ENCODE measurements at places on chromosomes 7 and 10.

GRCh38 chr10:44786286-44786850 is 124.8 kb upstream of the TMEM72 start:
- DNase-seq = peak; percentile 75

DNA sequence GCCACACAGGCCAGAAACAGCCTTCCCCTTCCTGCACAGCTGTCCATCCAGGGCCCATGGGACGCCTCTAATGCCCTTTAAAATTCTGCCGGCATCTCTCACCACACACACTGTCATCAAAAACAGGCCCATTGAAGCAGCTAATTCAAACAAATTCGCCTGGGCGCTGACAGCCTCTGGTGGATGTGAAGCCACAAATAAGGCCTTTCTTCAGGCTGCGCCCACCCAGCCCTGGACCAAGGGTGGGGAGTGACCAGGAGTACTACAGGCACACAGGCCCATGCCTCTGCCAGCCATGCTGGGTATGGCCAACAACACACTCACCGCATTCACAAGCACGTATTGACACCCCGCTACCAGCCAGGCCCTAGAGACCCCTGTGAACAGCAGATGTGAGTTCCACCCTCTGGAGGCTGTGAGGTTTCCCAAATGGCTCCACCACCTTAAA is 54.6 kb downstream of the SLIT1 start:
- DNase-seq = no peak

GRCh38 chr7:107274506-107274905 is 105.7 kb downstream of the HBP1 start:
- DNase-seq = no peak

DNA sequence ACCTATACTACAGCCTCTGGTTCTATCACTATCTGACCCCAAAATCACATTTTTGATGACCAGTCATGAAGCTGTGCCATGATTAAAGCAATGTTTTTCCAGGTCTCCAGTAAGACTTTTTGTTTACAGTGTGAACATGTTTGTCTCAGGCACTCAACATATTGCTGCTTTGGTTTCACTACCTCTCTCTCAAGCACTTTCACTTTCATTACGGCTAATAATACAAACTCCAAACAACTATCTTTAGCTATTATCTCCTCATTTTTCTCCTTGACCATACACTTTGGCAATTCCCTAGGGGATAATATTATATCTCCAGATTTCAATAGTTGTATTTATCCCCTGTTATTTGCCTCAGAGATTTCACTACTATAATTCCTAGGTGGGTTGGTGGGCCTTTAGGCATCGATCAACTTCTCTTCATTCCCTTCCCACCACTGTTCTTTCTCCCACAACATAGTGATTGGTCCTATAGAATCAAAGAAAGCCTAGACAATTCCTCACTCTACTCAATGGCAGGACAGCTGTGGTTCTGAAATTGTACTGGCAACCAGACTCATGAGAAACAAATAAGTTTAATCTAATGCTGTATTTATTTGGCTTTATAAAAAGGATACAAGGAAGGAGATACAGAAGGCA is 261.4 kb upstream of the ZWINT start:
- DNase-seq = no peak

GRCh38 chr10:118458957-118459641 is 117.0 kb upstream of the FAM204A start:
- no peak for DNase-seq

DNA sequence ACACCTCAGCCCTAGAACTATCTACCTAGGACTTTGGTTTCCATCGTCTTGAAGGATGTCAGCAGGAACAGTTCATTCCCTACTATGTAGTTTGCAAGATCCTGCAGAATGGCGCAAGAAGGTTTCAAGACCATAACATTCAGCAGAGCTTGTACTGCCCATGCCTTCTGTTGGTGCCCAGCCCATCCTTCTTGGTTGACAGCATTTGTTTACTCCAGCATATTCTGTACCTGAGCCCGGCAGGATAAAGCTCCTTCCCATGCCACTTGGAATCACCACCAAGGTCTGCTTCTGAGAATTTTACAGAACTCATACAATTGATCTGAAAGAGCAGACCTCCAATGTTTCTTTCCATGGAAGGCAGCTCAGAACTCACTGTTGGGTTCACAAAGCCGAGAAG is 150.8 kb downstream of the ARID5B start:
- no peak for DNase-seq

- peak; percentile 86 for DNase-seq
Measured at GRCh38 chr10:43689955-43690771, 41.5 kb upstream of the ZNF32 start.

DNA sequence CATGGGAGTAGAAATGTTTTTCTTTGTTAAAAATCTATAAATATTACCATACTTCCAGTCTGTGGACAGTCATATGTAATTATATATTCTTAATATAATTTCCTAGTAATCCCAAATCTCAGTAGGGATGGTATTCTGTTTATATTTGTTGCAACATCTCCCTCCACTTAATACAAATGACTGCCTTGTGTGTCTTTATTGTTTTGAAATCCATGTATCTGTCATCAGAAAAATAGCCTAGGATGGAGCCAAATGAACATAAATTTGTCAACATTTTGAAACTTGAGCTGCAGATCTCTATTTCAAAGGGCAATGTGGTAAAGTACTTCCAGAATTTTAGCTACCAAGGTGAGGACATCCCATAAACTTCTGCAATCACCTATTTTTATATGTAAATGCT is 290.7 kb downstream of the TSPAN12 start:
- no peak for DNase-seq

- peak; percentile 21 for DNase-seq
Measured at GRCh38 chr10:66564287-66564686, 361.5 kb upstream of the LRRTM3 start.

DNA sequence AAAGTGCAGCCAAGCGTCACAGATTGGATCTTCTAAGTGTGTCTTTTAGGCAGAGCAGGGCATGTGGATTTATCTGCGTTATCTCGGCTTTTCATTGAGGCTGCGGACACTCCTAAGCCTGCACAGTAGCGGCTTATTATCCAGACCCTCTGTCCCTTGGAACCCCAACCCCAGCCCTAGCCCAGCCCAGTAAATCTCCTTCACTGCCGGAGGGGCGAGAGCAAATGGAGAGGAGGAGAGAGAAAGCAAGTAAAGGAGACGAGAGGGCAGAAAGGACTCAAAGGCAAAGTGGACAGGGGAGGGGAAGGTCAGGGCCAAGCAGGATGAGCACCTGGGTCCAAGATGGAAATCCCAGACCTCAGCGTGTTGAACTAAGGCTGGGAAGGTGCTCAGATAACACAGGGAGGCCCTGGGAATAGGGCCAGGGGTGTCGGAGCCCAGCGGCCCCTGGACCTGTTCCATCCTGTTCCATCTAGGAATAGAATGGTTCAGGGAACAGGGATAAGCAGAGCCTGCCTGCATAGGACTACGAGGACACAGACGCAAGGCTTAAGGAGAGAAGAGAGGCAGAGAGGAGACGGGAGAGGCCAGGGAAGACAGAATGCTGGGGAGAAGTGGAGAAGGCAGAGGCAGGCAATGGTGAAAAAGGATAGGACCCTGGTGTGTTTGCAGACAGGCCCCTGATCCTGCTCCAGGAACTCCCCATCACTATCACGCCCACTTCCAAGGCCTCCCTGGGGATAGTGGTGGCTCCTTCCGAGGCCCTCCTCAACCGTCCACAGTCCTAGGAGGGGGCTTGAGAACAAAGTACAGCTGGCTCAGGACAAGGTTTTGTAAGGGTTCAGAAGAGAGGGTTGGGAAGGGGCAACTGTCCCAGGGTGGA is 99.6 kb downstream of the CHST15 start:
- no peak for DNase-seq

DNA sequence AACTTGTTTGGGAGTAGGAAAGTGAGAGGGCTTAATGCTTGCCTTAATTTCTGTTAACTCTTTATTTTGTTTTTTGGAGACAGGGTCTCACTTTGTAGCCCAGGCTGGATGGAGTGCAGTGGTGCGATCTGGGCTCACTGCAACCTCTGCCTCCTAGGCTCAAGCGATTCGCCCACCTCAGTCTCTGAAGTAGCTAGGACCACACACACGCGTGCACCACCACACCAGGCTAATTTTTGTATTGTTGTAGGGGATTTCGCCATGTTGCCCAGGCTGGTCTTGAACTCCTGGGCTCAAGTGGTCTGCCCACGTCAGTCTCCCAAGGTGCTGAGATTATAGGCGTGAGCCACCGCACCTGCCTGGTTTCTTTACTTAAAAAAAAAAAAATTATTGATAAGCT is 1.9 kb downstream of the PPP2R2D start:
- no peak for DNase-seq

DNA sequence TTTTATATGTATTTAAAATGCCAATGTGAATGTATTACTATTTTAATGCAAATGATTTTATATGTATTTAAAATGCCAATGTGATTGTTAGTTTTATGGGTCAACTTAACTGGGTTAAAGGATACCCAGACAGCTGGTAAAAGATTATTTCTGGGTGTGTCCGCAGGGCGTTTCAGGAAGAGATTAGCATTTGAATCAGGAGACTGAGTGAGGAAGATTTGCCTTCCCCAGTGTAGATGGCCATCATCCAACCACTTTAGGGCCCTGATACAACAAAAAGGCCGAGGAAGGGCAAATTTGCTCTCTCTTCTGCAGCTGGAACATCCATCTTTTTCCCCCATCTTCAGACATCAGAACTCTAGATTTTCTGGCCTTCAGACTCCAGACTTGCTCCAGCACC is 116.2 kb downstream of the BAMBI start:
- no peak for DNase-seq

GRCh38 chr7:118245267-118246040 is 20.9 kb downstream of the ANKRD7 start:
- no peak for DNase-seq

- DNase-seq = no peak
Measured at GRCh38 chr7:98681951-98682350, 64.9 kb downstream of the NPTX2 start.

DNA sequence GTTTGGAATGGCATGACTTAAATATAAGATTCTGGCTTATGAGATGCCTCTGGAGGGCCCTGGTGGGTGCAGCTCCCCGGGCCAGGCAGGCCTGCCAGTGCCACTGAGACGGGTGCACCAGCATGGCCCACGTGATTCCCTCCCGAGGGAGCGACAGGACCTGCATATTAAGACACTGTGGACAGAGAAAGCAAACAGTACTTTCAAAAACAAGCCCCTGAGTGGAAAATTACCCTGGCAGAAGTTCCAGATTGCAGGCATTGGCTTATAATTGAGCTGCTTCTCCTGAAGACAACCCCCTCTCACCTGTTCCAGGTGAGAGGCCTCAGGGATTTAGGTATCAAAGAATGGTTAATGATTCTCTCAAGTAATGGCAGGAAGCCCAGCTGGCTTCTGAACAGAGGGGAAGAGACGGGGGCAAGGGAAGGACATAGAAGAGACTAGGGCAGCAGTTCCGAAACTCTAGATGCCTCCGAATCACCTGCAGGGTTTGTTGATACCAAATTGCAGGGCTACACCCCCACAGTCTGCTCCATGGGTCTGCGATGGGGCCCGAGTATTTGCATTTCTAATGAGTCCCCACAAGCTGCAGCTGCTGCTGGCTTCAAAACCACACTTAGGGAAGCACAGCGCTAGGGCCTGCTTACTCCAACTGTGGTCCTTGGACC is 66.0 kb upstream of the DOCK1 start:
- no peak for DNase-seq

- no peak for DNase-seq
Measured at GRCh38 chr10:96891840-96892239, 59.7 kb downstream of the LCOR start.

- peak; percentile 93 for DNase-seq
Measured at GRCh38 chr7:137146012-137146455, 197.5 kb downstream of the PTN start.

GRCh38 chr10:125448596-125448995 is 234.4 kb downstream of the TEX36 start:
- peak; percentile 3 for DNase-seq

GRCh38 chr10:80518807-80519360 is 18.8 kb upstream of the SH2D4B start:
- DNase-seq = no peak

DNA sequence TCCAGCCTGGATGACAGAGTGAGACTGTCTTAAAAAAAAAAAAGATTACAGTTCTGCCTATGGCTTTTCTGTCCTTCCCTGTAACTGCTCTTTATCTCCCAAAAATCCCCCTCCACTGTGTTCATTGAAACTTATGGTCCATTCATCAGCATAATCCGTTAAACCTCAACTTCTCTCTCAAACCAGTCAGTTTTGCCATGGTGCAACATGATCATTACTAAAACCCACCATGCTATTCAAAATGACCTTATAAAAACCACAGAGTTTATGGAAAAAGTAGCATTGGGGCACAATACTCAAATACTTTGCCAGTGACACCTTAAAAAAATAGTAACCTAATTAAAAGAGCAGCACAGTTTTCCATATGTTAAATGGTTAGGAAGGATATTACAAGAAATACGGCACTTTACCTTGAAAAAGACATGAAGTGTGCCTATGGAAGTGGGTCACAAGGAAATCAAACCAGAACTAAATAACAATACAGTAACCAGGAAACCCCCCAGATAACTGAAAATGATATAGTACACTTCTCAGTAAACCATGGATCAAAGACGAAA is 74.0 kb upstream of the ST8SIA6 start:
- DNase-seq = peak; percentile 35

GRCh38 chr10:71084061-71084817 is 128.1 kb upstream of the UNC5B start:
- no peak for DNase-seq

DNA sequence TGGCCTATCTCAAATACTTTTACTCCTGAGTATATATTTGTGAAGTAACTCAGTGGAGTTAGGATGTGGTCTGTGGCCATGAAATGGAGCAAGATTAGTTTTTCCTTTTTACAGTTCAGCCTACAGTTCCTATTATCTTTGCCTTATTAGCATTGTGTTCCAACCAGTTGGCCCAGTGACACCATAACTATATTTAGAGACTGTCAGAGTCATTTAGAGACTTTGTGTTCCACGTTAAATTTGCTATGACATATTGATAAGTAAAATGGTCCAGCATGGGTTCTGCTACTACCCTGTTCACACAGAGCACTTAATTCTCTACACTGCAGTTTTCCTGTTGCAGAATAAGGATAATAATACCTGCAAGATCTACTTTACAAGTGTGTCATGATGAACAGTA is 68.3 kb upstream of the RAB11FIP2 start:
- DNase-seq = no peak

- DNase-seq = no peak
Measured at GRCh38 chr7:117068511-117069145, 115.3 kb downstream of the ST7 start.

DNA sequence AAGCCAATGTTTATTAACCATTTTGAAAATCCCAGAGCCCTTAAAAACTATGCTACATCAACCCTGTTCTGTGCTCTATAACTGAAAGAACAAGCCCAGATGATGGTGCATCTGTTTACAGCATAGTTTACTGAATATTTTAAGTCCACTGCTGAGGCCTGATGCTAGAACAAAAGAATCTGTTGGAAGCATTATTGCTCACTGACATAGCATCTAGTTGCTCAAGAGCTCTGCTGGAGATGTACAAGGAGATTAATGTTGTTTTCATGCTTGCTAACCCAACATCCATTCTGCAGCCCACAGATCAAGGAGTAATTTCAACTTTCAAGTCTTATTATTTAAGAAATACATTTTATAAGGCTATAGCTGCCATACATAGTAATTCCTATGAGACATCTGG is 181.3 kb upstream of the FEZF1 start:
- DNase-seq = peak; percentile 2

GRCh38 chr7:101615446-101615845 is 13.7 kb downstream of the MYL10 start:
- DNase-seq = no peak

GRCh38 chr7:54662701-54663100 is 96.3 kb downstream of the SEC61G start:
- DNase-seq = no peak
